Fibroblast of mammary gland (primary cell): ENCODE measurements at places on chromosomes 7 and 10.

GRCh38 chr7:129013048-129013724 is 41.7 kb downstream of the TNPO3 start:
- DNase-seq: no peak

- DNase-seq: peak; percentile 90
These were observed 95.8 kb upstream of the AGBL3 start for GRCh38 chr7:134890246-134891240.

GRCh38 chr7:23898619-23899018 is 188.6 kb downstream of the STK31 start:
- no peak for DNase-seq

- DNase-seq: no peak
These were observed 107.1 kb downstream of the EBLN1 start for GRCh38 chr10:22110761-22111160.

DNA sequence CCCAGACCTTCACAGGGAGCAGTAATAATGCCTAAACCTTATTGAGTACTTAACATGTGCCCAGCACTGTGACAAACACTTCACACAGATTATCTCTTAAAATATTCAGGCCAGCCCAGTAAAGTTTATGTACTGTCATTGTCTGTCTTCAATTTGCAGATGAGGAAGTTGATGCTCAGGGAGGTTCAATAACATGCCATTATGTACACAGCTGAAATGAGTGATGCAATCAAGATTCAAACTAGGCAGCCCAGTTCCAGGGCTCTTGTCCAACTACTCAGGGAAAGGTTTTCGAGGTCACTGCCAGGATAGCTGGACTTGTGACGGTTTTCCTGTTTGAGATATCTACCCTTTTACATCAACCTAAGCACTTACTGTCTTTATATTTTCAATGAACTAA is 56.1 kb downstream of the AUTS2 start:
- DNase-seq: peak; percentile 73

DNA sequence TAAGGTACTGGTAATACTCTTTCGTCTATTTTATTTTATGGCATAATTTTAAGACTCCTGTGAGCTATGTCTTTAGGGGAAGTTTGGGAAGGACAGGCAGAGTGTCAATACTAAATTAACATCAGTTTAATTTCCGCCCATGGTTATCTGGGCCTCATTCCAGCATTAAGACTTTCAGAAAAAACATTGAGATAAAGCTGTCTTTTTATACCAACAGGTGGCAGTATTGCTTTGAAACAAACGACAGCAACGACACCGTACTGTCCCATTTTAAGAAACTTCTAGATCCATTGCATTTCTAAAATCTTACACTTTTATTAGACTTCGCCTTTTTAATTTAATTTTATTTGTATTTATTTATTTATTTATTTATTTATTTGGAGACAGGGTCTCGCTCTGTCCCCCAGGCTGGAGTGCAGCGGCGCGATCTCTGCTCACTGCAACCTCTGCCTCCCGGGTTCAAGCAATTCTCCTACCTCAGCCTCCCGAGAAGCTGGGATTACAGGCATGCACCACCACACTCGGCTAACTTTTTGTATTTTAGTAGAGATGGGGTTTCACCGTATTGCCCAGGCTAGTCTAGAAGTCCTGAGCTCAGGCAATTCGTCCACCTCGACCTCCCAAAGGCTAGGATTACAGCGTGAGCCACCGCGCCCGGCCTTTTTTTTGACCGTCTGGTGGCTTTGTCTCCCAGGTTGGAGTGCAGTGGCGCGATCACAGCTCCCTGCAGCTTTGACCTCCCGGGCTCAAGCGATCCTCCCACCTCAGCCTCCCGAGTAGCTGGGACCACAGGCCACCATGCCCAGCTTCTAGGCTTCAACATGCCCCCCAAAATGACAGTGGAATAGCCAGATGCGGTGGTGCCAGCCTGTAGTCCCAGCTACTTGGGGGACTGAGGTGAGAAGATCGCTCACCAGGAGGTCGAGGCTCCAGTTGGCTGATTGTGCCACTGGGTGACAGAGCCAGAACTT is 78.7 kb upstream of the C1GALT1 start:
- DNase-seq: peak; percentile 83

- peak; percentile 96 for DNase-seq
These were observed 23.2 kb upstream of the PIP4K2A start for GRCh38 chr10:22737587-22737986.

GRCh38 chr10:47049906-47050305 is 138.7 kb downstream of the PTPN20 start:
- DNase-seq: no peak
